ENCODE measurements at places on chromosomes 6 and 20. TPM values are rescaled to one million over a fixed set of nuclear protein-coding genes. Genes with fewer than 3 reads are reported as not detected.

- DNase-seq, result no peak
These were observed 3.0 kb upstream of the CTNNBL1 start for GRCh38 chr20:37690626-37691369.

DNA sequence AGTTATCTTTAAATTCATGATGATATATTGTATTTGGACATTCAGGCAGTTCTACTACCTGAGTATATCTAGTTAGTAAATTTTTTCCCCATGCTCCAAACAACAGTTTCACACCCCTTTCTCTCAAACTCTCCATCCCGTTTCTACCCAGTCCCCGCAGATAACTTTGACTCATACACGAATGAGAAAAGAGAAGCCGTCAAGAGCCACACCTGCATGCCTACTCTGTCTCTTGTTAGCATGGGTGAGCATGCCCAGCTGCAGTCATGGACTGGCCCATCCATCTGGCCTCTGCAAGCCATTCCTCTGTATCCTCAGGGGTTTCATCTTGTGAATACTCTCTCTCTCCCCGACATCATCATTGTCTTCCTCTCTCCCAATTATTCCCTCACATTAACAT is 41.5 kb downstream of the MYB start:
- DNase-seq, result no peak

DNA sequence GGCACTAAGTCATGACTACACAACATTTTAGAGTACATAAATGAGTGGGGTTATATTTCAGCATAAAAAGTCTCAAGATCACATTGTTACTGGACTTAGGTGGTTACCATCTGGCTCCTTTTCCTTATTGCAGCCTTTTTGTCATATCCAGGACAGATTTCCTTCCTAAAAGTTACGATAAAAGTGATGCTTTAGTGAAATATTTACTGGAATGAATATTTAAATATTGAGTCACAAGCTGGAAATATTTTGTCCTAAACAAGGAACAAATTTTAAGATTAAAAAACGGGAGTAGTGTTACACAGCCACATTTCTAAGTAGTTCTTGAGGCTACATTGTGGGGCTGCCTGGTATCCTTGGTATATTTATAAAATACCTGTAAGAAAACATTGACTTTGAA is 52.2 kb downstream of the CDC40 start:
- no peak for DNase-seq

DNA sequence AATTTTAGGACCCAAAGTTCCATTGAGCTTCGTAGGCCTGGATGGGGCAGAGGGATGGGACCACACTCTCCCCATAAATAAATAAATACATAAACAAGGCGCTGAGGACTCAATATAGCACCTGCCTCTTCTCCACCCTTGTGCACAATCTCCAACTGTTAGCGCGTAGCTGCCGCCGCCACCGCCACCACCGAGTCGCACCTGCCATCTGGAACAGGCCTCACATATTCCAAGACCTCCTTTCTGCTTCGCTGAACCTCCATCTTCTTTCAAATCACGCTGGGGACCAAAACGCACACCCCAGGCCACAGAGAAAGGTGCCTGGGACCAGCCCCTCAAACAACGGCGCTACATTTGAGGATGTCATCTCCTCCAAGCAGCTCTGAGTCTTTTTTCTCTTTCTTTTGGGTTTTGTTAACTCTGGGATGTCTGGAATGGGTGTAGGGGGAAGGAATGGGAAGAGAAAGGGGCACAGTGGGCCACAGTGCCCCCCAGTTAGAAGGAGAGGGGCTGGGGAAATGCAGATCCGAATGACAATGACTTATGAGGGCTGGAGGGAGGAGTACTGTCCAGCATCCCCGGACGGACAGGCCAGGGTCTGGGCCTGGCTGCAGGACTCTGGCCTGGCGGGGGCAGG is 49.7 kb downstream of the NOL4L start:
- DNase-seq, result no peak

DNA sequence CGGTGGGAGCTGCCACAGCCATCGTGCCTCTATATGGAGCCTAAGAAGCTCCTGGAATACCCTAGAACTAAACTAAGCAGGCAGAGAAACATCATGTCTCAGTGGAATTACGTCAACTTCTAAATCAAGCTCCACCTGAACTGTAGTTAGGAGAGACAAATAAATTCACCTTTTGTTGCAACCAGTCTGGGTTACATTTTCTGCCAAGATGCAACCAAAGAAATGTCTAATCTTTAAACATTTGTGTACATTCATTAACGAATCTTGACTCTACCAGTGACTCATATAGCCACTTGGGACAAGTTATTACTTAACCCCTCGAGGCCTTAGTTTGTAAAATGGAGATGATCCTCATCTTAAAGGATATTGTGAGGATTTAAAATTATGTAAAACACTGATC is 8.9 kb downstream of the PTPRK start:
- DNase-seq, result no peak

GRCh38 chr6:158041370-158041769 is 59.7 kb downstream of the SYNJ2 start:
- no peak for DNase-seq

DNA sequence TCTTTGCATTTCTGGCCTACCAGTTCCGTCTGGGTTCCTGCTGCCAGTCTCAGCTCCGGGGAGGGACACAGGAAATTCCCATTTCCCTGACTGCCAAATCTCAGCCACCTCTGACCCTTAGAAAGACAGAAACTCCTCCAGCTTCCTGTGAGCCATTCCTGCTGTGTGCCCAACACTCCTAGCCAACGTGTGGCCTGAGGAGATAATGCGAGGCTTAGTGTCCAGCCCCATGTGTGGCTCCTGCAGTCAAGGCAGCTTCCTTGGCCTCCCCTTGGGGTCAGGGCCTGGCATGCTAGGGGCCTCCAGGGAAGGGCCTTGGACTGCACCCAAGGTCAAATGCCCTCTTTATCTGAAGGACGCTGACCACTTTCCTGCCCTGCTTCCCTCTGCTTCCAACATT is 45.1 kb downstream of the MAFB start:
- DNase-seq, result no peak

DNA sequence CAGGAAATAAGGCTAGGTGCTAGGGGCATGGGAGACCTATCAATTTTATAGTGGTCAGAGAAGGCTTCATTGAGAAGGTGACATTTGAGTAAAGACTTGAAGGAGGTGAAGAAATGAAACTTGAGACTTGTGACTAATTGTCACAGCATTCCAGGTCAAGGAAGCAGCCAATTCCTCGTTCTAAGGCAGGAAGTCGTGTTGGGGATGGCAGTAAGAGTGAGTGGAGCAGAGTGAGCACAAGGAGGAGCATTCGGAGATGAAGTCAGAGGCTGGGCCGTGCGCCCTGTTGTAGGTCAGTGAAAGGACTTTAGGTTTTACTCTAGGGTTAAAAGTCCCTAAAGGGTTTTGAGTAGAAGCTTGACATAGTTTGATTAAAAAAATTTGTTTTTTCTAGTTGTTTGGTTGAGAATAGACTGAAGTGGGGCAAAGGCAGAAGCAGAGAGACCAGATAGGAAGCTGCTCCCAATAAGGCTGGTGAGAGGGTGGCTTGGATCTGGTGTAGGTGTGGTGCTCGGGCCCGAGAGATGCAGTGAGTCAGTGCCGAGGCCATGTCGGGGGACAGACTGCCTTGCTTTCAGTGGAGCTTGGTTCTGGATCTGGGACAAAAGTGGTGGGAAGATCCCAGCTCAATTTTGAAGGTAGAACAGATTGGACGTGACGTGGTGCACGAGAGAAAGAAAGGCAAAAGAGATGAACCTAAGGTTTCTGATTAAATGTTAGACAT is 2.6 kb upstream of the RSPH3 start:
- DNase-seq, result no peak

DNA sequence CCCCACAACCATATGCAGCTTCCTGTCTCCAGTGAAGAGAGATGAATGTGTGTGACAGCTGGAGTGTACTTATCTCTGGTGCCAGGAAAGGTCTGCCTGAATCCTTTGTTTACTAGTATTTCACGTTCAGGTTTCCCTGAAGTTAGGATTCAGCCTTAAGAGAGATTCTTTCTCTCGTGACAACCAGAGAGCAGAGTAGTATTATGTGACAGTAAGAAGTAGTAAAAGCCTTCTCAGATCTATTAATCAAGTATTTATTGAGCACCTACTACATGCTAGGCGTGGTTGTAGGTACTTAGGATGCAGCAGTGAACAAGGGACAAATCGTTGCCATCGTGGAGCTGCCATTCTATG is 949 bp downstream of the KIFC1 start:
- DNase-seq, result no peak

DUSP15 gene
- 2.9 TPM for polyA plus RNA-seq

HLA-DQA2 gene
- polyA plus RNA-seq, result not detected

SLC44A4 gene
- 0.57 TPM for polyA plus RNA-seq

SFTA2 gene
- not detected for polyA plus RNA-seq

RAB44 gene
- polyA plus RNA-seq, result 0.23 TPM

All from muscle of leg (tissue), 16 donors.